ENCODE measurements at places on chromosomes 6 and 20.

DNA sequence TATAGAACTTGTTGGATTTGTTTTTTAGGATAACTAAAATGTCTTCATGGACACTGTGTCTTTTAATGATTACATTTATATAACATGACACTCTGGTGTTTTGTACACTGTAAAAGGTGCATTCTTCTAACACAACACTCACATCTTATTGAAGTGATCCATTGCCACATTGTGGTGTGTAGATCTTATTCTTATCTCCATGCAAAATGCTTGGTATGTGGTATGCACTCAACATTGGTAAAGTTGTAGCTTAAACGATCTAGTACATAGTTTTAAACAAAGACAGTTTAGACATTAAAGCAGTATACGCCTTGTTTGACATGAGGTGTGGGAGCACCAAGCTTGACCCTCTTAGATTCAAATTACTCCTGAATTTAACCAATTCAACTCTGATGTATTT, 84.7 kb downstream of the SASH1 start:
- no peak for DNase-seq

- no peak for DNase-seq
Measured at GRCh38 chr6:106145741-106146227, 59.6 kb downstream of the PRDM1 start.

DNA sequence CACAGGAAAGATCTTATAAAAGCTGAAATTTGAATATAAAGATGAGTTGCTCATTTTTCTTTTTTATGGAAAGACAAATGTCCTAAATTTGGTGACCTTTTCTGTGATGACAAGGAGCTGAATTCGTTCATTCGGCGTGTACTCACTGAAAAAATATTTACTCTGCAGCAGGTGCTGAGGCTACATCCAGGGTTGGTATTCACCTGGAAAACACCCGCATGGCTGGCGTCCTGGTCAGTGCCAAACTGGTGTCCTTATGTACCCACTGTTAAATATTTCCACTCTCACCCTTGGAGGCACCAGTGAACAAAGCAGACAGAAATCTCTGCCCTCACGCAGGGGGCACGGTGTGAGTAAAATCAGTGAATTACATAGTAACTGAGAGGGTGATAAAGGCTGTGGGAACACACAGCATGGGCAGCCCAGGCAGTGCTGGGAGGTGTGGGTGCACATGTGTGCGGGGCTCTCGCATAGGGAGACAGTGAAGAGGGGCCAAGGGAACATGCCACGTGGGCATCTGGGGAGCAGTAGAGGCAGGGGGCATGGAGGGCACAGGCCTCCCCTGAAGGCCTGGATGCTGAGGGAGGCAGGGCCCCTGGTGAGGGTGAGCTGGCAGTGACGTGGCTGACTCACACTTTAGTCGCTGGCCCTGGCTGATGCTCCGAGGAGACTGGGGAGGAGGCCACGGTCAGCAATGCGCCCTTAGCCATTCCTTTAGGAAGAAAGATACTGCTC, 89.7 kb downstream of the INSM1 start:
- DNase-seq, result no peak

DNA sequence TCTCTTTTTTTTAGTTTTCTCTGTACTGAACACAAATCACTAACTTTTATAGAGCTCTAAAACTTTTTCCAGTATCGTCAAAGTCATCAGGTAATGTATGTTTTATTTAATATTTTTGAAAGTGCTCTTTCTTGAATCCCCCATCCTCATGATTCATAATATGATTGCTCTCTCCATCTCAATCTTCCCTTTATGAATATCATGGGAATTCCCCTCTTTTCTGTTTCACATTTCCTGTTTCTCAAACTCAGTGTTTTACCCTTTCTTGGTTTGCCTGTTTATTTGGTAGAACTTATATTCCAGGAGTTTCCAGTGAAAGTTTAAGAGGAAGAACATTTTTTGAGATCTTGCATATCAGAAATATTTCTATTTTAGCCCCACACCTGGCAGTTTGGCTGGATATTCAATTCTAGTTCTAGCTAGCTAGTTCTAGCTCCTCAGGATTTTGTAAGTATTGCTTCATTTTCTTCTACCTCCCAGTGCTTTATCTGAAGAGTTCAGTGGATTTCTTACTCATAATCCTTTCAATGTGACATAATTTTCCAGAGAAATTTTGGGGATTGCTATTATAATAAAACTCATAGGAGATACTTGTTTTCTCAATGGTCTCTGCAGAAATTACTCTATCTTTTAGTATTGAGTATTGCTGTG, 6.1 kb upstream of the C6orf58 start:
- DNase-seq, result no peak

- DNase-seq, result no peak
Measured at GRCh38 chr20:38307371-38308046, 3.6 kb downstream of the BPI start.

GRCh38 chr20:45012682-45013302, 46.5 kb downstream of the STK4 start:
- no peak for DNase-seq

DNA sequence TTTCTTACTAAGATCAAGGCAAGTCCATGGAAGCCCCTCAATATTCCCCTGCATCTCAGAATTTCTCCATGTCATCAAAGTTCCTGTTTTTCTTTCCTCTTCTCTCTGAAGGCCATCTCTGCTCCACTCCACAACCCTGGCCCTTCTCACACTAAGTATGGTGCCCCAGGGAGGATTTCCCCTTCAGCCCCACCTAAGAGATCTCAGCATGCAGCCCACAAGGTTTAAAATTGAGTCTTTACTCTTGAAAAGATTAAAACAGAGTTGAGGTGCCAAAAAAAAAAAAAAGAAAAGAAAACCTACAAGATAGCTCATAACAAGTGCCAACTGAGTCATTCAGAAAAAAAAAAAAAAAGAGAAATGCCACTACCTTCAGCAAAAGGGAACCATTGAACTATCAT, 36.5 kb upstream of the TNFAIP3 start:
- DNase-seq, result no peak

DNA sequence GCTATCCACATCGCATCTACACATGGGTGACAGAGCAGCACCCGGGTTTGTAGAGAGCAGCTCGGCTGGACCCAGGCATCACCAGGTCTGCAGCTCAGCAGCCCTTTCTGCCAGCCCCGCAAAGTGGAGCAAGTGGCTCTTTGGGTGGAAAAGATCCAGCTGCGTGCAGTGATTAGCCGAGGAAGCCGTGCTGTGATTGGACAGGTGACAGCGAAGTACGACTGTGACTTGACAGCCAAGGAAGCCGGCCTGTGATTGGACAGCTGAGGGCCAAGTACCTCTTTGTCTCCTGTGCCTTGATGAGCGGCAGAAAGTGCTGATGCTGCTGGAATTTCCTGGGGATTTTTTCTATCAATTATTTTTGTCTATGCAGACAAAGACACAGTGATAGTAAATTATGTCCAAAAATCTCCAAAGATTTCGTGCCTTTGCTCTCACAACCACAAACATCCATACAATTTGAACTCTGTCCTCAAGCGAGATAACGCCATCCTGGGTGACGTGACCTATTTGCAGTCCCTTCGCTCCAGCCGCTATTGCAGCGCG, 62.3 kb upstream of the GPR31 start:
- DNase-seq, result no peak

- no peak for DNase-seq
Measured at GRCh38 chr6:85580878-85581267, 12.8 kb downstream of the SNX14 start.

- no peak for DNase-seq
Measured at GRCh38 chr6:44021589-44022295, 105.5 kb downstream of the MRPL14 start.

DNA sequence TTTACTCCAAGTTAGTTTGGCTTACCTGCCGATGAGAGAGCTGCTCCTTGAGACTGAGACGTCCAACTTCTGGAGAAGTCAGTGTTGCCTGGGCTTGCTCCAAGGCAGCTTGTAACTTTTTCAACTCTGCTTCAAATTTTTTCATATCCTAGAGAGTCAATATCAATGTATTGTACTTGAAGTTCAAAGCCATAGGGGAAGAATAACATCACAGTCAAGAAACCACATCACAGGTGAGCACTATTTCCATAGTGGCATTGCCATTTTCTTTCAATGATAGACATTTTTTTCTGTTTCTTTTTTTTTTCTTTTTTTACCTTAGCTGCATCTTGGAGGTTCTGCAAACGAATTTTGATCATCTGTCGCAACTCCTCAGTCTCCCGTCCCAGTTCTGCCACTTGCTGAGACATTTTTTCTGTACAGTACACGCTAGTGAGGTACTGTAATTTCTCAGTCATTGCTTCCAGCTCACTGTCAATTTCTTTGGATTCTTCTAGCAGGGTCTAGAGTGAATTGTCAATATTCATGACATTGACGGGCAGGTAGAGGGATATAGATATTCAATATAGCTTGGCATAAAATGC, 326.7 kb downstream of the SYNE1 start:
- peak; percentile 3 for DNase-seq

DNA sequence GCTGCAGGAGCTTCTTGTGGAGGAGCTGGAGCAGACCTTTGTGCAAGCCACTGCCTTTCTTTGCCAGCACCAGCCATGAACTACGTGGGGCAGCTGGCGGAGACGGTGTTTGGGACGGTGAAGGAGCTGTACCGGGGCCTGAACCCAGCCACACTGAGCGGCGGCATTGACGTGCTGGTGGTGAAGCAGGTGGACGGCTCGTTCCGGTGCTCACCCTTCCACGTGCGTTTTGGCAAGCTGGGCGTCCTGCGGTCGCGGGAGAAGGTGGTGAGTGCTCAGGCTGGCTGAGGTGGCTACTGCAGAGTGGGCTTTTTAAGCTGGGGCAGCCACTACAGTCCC, 5.1 kb downstream of the LPIN3 start:
- no peak for DNase-seq

- DNase-seq, result no peak
Measured at GRCh38 chr6:128179876-128180438, 279.1 kb upstream of the THEMIS start.

GRCh38 chr6:33410711-33411631, at the start of gene PHF1:
PHF1 (plus strand) TSS chr6:33411014; CDS start chr6:33412264, 1,250 bp downstream.
- DNase-seq, result peak; percentile 78

DNA sequence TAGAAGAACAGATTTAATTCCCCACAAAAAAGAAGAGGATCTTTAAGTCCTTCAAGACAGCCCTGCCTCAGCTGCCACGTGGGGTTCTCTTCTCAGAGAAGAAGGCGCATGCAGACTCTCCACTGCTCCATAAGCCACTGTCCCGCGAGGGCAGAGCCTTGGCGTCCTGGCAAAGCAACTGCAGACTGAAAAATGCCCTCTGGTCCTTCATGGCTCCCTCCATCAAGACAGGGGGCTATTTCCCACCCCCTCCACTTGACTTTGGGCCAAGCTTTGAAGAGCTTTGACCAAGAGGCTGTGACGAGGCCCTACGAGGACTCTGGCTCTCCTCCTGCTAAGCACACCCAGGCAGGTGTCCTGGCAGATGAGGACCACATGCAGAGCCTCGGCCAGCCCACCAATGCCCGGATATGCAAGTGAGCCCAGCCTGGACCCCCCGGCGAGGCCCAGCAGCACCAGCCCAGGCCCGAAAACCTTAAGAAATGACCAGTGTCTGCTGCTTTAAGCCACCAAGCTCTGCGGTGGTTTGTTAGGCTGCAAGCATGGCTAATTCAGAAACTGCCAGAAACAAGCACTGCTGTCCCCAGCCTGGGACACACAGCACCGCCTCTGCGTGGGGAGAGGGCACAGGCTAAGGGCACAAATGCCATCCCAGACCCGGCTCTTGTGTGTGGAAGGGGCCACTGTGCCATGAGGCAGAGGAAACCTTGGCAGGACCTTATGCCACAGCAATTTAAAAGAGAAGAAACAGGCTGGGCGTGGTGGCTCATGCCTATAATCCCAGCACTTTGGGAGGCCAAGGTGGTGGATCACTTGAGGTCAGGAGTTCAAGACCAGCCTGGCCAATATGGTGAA, 16.1 kb downstream of the GMEB2 start:
- DNase-seq, result no peak

DNA sequence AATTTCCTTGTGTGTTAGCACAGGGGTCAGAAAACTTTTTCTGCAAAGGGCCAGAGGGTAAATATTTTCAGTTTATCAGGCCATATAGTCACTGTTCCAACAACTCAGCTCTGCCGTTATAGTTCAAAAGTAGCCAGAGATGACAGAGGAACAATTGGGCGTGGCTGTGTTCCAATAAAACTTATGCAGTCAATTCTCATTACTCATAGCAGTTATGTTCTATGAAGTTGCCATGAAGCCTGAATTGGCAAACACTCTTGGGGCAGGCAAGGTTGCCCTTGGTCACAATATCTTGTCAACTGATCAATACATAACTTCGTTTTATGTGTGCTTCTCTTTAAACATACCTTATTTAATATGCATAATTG, 304.2 kb downstream of the TFAP2C start:
- no peak for DNase-seq

GRCh38 chr6:14046476-14047068, 71.0 kb upstream of the CD83 start:
- DNase-seq, result peak; percentile 28

- DNase-seq, result no peak
Measured at GRCh38 chr6:85797993-85798392, 155.3 kb upstream of the SYNCRIP start.

DNA sequence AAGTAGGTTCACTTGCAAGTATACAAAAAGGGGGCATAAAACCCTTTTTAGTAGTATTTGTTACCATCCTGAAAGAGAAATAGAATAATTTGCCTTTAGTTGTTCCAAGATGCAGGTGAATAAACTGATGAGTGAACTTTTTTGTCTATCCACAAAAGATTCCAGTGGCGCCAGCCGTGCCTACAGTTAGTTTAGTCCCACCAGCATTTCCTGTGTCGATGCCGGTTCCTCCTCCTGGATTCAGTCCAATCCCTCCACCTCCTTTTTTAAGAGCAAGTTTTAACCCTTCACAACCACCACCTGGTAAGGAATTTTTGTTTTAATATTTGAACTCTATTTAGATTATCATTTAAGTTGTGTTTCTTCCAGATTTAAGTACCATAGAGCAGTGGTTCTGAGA, 90.9 kb downstream of the SCAF8 start:
- DNase-seq, result no peak

DNA sequence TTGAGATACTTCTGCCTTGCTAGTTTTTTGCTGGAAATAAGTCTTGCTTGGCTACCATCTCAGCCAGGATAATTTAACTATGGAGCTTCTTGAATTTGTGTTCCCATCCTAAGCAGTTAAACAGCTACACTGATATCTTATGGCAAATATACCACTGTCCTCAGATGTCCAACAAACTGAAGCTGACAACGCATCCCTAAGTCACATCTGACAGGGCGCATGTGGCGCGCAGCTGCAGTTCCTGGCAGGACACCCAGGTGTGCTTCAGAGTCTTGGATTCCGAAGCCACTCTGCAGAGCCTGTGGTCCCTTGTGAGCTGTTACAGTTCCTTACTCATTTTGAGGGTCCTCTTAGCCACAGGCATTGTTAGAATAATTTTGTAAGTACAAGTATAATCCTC, 127.9 kb downstream of the WDR27 start:
- no peak for DNase-seq

GRCh38 chr20:43938932-43939761, 24.5 kb downstream of the TOX2 start:
- no peak for DNase-seq

- no peak for DNase-seq
Measured at GRCh38 chr6:88089708-88090107, 42.1 kb downstream of the SPACA1 start.
